ENCODE measurements at places on chromosomes 2 and 18.

DNA sequence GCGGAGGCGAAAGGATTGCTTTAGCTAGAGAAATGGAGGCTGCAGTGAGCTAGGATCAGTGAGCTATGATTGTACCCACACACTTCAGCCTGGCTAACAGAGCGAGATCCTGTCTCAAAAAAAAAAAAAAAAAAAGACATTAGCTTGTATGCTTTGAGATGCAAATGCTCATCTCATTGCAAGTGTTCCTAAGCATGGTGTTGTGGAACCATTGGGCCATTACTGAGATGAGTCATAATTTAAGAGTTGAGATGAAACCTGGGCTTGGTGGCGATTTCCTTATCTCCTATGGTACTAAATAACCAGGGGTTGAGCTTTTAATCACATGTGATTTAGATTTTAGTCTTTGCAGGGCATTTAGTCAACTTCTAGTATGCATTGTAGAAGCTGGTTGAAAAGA, 2.2 kb downstream of the PLEKHA3 start:
- no peak for DNase-seq

- DNase-seq, result no peak
These were observed 4.5 kb downstream of the RAB31 start for GRCh38 chr18:9712611-9713010.

GRCh38 chr18:78611869-78612268, 367.7 kb upstream of the SALL3 start:
- no peak for DNase-seq

GRCh38 chr2:109402180-109402579, 211.6 kb downstream of the SEPTIN10 start:
- DNase-seq, result no peak

DNA sequence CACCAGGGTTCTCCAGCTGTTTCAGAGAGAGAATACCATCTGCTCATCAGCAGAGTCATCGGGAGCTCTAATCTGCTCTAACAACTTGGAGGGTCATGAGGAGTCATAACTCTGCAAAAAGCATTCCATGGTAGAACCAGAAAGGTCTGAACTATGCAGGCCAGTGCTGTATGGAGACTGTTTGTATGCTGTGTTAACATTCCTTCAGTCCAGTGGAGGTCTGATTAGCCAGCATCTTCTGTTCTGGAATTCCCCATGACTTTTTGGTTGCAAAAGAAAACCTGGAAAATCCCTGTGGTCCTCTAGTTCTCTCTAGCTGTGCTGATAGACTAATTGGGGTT, 9.4 kb upstream of the ITGB6 start:
- no peak for DNase-seq

Measured in activated CD4-positive, CD25-positive, alpha-beta regulatory T cell treated with anti-CD3 and anti-CD28 coated beads, Interleukin-2, amount 50 U/mL, for 16 hours (primary cell).